ENCODE measurements at places on chromosomes 1 and 21.

- no peak for DNase-seq
Measured at GRCh38 chr1:23814016-23814415, 11.2 kb downstream of the HMGCL start.

GRCh38 chr1:224558904-224559303, 57.2 kb upstream of the CNIH3 start:
- DNase-seq, result no peak

DNA sequence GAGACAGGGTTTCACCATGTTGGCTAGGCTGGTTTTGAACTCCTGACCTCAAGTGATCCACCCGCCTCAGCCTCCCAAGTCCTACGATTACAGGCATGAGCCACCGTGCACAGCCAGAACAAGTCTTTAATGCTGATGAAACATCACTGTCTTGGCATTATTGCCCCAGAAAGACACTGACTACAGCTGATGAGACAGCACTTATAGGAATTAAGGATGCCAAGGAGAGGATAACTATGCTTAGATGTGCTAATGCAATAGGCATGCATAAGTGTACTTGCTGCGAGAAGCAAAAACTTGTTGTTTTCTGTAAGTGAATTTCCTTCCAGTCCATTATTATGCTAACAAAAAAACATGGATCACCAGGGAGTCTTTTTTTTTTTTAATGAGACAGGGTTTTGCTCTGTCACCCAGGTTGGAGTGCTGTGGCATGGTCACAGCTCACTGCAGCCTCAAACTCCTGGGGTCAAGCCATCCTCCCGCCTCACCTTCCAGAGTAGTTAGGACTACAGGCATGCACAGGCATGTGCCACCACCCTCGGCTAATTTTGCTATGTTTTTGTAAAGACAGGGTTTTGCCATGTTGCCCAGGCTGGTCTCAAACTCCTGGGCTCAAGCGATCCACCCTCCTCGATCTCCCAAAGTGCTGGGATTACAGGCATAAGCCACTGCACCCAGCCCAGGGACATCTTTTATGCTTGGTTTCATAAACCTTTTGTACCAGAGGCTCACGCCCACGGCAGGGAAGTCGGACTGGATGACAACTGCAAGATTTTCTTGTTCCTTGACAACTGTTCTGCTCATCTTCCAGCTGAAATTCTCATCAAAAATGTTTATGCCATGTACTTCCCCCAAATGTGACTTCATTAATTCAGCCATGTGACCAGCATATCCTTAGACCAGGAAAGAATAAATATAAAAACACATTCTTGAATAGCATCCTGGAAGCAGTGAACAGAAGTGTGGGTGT, 23.1 kb downstream of the RHEX start:
- DNase-seq, result no peak

- peak; percentile 54 for DNase-seq
Measured at GRCh38 chr1:66364578-66365391, 169.2 kb upstream of the SGIP1 start.

- DNase-seq, result no peak
Measured at GRCh38 chr1:226092965-226093364, 30.4 kb downstream of the H3-3A start.

DNA sequence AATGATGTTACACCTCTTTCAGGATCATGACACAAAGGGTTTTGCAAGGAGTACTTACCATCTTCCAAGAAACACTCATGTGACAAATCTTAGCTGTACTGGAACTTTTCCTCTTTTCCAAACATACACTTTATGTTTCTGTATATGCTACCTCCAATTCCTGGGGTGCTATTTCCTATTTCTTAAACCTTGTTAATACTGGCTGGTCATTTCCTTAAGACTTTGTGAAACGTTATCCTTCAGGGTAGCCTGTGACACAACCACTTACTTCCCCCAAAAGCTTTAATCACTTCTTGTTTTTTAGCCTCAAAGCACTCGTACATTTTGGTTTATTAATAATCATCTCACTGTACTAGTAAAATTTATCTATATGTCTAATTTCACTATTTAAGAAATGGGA, 39.4 kb downstream of the OR10Z1 start:
- DNase-seq, result no peak

GRCh38 chr21:42242611-42243010, 23.7 kb downstream of the ABCG1 start:
- no peak for DNase-seq

GRCh38 chr1:54305906-54306514, 100.2 kb downstream of the SSBP3 start:
- DNase-seq, result no peak

GRCh38 chr1:212587016-212587887, 21.3 kb upstream of the ATF3 start:
- DNase-seq, result no peak

DNA sequence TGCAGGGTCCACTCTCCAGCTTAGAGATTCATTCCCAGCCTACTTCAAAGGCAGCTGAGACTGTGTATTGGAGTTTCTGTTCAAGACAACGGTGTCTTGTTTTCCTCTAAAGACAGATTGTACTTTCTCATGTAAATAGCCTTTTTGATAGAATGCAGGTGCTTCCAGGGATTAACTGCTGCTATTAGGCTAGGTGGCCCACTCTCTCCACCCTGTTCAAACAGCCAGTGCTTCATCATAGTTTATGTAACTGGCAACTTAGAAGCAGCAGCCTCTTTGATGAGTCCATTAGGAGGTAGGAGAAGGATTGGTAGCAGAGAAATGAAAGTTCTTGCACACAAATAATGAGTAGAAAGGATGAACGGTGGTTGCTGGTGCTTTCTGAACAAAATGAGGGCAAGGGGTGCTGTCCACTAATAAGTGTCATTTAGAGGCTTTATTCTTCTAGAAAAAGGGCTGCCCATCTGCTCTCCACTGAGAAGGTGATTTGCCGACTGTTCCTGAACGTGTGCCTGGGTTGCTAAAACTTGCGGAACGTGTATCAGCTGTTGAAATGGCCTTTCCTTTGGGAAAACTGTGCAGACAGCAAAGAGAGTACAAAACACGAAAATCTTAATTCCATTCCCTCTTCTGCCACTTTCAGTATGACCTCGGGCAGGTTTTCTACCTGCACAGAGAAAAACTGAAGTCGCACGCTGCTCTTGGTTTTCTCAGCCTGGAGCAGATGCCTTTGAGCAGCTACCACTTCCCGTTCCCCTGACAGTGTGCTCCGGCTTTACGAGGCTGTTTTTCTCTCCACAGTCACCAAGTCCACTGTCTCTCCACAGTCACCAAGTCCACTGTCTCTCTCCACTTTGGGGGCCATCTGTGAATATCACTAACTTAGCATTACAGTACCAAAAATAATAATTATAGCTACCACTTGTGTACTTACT, 228.9 kb downstream of the KIF26B start:
- no peak for DNase-seq

DNA sequence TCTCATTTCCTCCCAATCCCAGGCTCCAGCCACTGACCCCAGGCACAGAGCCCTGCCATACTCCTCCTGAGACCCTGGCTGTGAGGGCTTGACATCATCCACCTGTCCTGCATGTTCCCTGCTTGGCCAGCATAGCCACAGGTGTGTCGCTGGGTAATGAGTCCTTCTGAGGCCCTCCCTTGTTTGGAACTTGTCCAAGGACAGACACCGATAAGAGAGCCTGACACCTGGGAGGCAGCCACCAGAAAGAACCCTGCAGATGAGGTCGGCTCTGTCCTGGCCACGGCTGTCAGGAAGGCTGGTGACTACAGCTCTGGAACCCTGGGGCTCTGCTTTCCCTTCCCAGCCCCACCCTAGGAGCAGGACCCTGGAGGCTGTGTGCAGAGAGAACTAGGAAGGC, 34.6 kb downstream of the TMEM63A start:
- no peak for DNase-seq

GRCh38 chr1:77732090-77732489, 27.6 kb downstream of the USP33 start:
- no peak for DNase-seq

DNA sequence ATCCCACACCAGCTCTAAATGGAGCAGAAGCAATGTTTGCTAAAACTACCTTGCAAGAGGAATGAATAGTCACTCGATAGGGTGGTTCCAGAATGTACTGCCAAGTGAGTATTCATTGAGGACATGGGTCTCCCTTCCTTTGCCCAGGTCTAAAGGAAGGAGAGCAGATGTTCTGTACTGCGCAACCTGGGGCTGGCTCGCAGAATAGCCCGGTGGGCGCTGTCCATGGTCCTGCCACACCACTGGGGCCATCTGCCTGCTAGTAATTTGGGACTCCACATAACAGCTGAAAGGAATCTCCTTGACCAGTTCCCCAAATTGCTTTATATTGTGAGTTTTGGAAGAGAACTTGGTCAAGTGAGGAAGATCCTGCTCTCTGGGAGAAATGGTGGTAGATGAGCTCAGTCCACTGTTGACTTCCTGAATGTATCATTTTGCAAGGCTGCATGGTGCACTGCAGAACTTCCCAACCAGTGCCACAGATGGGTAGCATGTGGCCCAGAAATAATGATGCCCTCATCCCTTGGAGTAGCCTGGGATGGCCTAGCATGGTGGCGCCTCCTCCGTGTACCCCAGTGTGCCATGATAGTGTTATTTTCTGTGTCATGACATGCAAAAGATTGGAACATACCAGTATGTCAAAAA, 5.7 kb downstream of the SLC6A17 start:
- DNase-seq, result no peak

- no peak for DNase-seq
Measured at GRCh38 chr1:233919786-233920185, 15.3 kb downstream of the SLC35F3 start.

DNA sequence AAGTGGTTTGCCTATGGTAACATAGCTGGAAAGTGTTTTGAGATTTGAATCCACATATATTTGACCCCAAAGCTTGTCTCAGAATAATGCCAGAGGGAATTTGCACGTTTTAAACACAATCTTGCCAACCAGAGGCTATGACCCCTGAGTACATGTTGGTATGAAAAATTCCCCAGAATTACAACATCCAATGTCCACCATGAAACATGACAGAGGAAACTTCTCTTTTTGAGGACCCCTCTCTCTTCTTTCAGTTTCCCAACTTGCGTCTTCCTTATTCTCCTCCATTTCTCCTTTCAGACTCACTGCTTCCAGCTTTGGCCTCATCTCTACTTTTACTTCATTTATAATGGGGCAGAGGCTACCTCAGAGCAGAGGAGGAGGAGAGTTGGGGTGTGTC, 5.5 kb upstream of the KCNJ9 start:
- no peak for DNase-seq

GRCh38 chr1:109654519-109654918, 1.4 kb upstream of the GSTM4 start:
- DNase-seq, result no peak

DNA sequence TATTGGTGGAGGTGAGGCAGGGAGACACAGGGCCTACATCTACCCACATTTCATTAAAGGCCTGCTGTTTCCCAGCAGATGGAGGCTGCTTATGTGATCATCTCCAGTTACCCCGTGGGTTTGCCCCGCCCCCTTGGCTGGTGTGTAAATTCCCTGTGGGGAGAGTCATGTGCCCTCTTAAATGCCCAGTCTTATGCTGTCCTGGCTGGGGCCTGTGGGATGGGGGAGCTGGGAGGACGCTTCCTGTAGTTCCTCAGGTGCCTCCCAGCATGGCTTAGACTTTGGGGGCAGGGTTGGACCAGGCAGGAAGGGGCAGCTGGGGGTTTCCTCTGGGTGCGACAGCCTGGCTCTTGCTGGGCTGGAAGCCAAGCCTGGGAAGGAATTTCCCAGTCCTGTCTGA, 15.5 kb upstream of the CITED4 start:
- DNase-seq, result peak; percentile 94

DNA sequence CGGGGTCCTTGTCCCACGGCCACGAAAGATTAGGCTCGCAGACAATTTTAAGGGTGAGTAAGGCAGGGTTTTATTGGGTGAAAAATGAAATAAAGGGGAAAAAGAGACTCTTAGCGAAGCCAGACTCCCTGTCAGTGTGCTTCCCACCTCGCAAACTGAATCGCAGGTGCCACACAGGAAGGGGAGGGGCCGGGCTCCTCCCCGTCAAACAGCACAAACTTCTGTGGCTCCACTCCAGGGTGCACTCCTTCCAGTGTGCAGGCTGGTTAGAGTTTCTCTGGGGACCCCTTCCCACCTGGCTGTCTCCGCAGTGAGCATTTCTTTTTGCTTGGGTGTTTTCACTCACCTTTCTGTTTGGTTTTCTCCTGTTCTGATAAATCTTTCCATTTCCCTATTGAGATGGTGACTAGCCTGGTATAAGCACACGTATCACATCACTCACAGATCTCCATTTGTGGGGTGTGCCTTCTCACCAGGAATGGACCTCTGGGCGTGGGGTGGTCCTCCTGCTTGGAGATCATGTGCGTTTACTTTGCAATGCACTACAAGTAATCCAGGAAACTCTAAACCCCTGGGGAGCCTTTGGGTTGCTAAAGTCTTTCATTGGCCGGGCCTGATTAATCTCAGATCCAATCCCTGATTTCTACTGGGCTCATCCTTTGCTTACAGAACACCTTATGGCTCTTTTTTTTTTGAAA, 37.6 kb upstream of the GALNT2 start:
- no peak for DNase-seq

- no peak for DNase-seq
Measured at GRCh38 chr21:34924771-34925419, 124.2 kb downstream of the RUNX1 start.

DNA sequence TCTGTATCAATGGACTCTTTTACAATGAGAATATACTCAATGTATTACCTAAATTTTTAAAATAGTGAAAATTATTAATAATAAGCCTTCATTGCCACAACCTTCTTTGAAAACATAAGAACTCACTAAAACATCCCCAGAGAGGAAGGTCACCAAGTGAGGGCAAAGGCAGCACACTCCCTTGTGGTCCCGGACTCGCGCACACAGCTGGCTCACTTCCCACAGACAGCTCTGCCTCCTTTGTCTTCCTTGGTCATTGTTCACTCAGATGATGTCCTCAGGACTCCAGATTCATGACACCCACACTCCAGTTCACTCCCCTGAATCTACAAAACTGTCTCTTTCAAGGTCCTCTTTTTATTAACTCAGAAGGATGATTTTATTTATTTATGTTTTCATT, 19.2 kb upstream of the UBR4 start:
- no peak for DNase-seq

DNA sequence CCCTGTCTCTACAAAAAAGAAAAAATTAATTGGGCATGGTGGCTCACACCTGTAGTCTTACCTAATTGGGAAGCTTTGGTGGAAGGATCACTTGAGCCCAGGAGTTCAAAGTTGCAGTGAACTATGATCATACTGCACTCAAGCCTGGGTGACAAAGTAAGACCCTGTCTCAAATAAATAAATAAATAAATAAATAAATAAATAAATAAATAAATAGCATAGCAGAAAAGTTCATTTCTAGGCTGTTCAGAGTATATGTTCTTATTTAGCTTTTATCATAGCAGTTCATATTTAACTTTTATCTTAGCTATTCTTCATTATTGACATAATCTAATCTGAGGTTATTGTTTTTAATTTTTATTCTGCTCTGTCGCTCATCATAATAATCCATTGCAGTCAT, 8.7 kb upstream of the SEC16B start:
- DNase-seq, result no peak

DNA sequence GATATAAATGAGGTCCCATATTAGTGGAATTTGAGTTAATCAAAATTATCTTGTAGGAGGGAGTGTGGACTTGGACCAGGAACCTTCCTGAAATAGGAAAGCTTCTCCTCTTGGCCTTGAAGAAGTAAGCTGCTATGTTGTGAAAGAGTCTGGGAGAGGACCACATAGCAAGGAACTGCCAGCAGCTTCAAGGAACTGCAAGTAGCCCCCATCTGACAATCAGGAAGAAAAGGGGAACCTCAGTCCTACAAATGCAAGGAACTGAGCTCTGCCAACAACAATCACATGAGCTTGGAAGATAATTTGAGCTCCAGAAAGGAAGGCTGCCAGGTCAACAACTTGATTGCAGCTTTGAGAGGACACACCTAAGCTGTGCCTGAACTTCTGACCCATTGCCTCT, 8.2 kb upstream of the PRMT6 start:
- DNase-seq, result no peak

- DNase-seq, result no peak
Measured at GRCh38 chr1:179352236-179352635, 13.5 kb upstream of the AXDND1 start.
